ENCODE measurements at places on chromosomes 3 and 15.
A peak's percentile ranks its signal among the peaks of the same experiment; 100 is the strongest.

DNA sequence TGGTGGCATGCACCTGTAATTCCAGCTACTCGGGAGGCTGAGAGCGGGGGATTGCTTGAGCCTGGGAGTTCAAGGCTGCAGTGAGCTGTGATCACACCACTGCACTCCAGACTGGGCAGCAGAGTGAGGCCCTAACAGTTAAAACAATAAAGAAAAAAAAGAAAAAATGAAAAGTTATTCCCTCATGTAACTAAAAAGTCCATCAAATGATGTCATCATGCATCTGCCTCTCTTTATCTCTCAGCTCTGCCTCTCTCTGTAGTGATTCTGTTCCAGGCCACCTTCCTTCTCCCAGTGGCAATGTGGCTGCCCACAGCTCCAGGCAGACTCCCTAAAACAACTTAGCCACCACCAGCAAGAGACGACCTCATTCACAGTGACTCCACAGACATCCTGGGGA is 31.5 kb upstream of the TRH start:
- DNase-seq: no peak

- no peak for DNase-seq
Observed at GRCh38 chr3:23574822-23575315, 230.9 kb upstream of the UBE2E1 start.

DNA sequence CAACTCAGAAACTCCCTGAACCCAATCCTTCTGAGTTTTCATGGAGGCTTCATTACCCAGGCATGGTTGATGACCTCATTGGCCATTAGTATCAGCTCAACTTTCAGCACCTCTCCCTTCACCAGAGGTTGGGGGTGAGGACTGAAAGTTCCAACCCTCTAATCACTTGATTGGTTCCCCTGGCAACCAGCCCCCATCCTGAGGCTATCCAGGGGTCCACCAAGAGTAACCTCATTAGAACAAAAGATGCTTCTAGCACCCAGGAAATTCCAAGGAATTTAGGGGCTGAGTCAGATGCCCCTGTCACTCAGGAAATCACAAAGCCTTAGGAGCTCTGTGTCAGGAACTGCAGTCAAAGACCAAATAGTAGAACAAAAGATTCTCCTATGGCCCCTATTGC is 43.8 kb downstream of the ADAMTSL3 start:
- DNase-seq: no peak

DNA sequence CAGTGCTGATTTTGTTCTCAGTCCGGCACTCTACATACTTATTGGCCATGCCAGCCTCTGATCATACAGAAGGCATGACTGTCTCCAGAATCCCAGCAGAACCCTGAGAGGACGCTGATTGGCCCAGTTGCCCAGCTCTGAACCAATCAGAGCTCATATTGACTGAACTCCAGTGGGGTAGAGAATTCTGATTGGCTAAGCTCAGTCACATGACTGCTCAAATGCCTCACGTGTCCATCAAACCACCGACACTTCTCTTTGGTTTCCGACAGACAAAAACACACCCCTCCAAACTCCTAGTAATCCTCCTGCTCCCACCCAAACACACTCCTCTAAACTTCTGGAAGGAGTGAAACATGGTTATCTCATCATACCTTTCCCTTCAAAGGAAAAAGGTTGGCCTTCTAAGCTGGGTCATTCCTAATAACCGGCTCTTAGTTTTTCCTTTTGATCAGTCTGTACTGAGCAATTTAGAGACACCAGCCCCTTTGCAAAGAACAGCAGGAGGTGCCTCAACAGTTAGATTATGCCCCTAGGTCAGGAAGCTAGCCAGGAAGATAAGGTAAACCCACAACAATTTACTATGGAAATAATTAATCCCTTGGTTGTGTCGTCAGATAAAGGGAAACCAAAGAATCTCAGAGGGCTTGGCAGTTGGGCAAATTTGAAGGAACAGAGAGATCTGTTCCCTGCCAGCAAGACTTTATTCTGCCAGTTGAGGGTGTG is 187.8 kb downstream of the TLE3 start:
- no peak for DNase-seq

- DNase-seq: no peak
Observed at GRCh38 chr3:128923576-128923975, 44.2 kb downstream of the ACAD9 start.

DNA sequence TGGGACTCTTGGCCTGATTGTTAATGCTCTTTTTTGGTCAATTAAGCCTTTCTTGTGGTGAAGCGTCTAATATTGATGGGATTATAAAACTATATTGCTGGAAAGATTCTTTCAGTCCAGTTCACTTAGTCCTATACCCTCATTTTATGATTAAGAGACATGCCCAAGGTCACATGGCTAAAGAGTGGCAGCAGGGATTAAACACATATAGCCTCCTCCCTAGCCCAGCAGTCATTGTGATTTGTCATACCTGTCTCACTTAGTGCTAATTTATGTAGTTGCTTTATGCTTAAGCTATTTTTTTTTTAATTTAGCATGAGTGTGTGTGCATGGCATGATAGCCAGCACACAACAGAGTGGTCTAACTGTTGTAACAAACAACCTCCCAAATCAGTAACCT is 9.5 kb downstream of the PARP14 start:
- no peak for DNase-seq

- peak; percentile 6 for DNase-seq
Observed at GRCh38 chr3:242602-243355, 46.2 kb downstream of the CHL1 start.

DNA sequence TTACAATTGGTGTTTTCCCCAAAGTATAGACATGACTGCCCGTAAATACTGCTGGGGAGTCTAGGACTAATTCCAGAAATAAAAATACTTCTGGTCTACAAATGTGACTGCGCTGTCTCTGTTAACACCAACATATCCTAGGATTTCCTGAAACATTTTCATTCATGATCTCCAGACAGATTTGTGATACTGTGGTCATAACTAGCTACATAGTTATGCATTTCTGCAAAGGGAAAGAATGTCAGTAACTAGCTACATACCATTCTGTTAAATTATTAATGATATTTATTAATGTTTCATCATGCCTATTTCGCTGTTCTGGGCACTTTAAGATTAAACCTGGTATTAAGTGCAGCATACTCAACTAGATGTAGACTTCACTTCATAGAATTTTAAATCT is 33.3 kb downstream of the SETD5 start:
- DNase-seq: no peak

- DNase-seq: no peak
Observed at GRCh38 chr15:56192659-56193442, 50.8 kb downstream of the RFX7 start.

DNA sequence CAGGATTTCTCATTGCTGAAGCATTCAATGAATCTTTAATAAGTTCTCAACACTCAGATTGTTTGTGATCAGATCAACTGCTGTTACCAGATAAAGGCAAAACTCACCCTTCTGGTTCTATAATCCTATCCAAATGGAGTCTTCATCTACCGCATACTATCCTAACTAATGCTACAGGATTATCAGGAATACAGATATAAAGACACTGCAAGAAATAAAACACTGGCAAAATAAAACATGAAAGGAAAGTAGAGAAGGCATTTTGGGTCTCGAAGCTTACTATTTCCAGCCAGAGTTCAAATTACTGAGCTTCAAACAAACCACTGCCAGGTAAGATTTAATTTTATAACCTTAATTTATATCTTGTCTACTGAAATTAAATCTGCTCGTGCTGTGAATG is 524 bp downstream of the CHRM5 start:
- DNase-seq: no peak

DNA sequence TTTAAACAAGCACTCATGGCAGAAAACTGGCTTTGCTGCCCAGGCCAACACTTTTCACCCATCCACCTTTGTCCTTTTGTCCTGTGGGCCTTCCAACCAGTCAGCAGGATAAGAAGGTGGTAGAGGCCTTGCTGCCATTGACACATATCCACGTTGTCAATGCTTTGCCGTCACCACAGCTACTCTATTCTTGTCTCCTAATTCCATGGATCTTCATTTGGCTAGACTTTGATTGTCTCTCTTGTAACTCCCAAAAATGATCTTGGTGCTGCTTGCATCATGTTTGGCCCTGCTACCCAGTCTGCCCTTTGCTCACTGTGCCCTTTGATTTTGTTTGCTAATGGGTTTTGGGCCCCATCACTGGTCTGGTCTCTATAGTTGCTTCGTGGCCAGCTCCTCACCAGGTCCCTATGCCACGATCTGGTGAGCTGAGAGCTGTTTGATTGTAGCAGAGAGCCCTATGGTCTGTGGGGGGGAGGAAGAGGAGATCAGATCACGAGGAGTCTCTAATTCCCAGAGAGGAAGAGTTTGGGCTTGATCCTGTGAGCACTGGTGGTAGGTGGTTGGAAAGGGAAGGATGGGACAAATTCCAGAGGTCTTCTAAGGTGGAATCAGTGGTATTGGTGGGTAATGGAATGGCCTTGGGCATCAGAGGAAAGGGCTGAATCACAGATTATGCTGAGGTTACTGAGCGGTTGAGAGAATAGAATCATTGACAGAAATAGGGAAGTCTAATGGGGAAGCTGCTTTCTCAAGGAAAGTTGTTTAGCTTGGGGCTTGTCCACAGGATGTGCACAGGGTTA is 40.3 kb downstream of the ABHD2 start:
- DNase-seq: no peak

GRCh38 chr3:120018299-120018698 is 75.9 kb downstream of the GSK3B start:
- DNase-seq: no peak

DNA sequence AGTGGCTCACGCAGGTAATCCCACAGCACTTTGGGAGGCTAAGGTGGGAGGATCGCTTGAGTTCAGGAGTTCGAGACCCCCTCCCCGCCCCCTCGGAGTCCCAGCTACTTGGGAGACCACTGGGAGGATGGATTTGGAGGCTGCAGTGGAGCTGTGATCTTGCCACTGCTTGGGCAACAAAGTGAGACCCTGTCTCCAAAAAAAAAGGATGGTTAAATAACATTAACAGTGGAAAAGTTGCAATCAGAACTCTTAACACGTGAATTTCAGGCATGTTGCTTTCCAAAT is 1.4 kb upstream of the TMEM87A start:
- no peak for DNase-seq

GRCh38 chr15:101357333-101357732 is 62.3 kb upstream of the SNRPA1 start:
- no peak for DNase-seq

- no peak for DNase-seq
Observed at GRCh38 chr3:172564499-172564898, 41.3 kb upstream of the TNFSF10 start.

DNA sequence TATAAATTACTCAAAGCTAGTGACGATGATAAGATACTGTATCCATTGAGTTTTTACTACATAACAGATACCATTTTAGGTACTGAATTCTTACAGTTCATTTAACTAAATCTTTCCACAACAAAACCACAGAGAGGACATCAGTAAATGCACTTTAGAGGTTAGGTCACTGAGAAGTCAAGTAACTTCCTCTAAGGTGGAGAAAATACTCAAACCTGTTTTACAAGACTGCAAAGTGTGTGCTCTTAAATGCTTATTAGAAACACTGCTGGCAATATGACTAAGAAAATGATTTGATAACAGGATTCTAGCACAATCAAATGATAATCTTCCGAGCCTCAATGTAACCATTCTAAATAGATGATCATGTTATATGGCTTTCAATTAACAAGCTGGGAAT is 99.4 kb downstream of the UBE3A start:
- no peak for DNase-seq

DNA sequence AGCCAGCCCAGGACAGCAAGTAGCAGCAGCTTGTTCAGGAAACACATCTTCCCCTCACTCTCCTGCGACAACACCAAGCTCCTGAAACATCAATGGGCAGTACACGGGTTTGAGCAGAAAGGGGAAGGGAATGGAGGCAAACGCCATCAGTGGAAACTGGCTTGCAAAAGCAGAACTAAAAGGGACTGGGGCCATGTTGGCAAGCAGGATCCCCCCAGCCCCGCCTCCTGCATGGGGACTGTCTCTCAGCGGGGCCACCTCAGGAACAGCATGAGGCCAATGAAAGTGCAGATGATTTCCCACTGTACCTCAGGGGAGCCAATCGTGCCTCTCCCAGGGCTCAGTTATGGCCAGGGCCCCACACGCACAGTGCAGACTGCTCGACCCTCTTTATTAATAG is 6.8 kb downstream of the CDAN1 start:
- DNase-seq: no peak
